ENCODE measurements at places on chromosomes 11 and 22.

DNA sequence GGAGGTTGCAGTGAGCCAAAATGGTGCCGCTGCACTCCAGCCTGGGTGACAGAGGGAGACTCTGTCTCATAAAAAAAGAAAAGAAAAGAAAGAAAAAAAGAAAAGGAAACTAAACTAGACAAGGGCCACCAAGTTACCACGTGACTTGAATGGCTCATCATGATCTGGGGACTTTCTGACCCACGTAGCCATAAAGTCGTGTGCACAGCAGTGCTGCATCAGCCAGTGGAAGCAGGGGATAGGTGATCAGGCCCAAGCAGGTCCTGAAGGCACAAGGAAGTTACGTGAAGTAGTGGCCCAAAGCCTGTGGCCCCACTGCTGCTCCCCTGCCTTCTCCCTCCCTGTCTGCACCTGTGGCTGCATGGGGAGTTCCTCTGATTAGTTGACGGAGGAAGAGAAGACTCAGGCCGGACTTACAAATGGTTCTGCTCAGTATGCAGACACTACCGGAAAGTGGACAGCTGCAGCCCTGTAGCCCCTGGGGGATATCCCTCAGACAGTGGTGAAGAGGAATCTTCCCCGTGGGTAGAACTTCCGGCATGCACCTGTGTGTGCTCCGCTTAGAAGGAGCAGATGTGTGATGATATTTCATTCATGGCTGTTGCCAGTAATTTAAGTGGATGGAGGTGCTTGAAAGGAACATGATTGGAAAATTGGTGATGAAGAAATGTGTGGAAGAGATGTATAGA is 18.2 kb upstream of the CD81 start:
- no peak for DNase-seq

GRCh38 chr11:121626507-121626875 is 173.7 kb upstream of the SORL1-AS1 start:
- no peak for DNase-seq

DNA sequence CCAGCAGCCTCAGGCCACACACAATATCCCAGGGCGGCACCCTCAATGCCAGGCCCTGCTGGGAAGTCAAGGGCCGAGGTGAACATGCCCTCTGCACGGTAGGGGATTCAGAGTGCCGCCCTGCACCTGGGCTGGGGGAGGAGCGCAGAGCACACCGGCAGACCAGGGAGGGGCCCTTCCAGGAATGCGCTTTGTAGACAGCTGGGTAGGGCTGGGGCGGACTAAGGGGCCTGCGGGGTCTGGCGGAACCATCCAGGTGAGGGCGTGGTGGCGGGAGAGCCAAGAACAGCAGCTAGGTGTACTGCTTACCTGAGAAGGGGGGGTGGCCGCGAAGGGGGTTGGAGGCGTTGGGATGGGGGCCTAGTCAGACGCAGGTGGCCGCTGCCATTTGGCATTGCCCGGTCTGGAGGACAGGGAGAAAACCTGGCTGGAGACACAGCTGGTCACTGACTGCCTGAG is 26.0 kb downstream of the DUSP8 start:
- DNase-seq = no peak

DNA sequence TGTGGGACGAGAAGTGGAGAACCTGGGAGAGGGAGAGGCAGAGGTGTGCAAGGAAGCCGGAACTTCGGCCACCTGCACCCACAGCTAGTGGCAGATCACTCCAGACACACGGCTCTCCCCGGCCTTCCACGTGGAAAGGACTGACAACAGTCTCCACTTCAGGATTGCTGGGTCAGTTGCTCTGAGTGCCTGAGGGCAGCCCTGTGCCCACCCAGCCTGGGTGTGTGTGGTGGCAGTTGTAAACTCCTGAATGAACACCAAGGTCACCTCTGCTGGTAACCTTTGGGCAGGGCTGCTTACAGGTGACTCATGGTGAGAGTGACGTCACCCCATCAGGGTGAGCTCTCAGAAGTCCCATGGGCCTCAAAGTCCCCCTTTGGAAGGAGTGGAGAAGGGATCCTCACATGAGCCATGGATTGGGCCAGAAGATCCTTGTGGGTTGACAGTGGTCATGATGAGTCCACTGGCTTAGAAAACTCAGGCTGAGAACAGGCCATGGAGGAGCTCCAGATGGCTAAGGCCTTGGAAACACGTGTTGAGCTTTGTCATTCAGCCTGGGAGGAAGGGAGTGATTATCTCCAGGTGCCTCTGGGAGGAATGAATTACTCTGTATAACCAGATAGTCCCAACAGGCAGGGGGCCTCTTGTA is 71.3 kb downstream of the BCR start:
- DNase-seq = peak; percentile 43

DNA sequence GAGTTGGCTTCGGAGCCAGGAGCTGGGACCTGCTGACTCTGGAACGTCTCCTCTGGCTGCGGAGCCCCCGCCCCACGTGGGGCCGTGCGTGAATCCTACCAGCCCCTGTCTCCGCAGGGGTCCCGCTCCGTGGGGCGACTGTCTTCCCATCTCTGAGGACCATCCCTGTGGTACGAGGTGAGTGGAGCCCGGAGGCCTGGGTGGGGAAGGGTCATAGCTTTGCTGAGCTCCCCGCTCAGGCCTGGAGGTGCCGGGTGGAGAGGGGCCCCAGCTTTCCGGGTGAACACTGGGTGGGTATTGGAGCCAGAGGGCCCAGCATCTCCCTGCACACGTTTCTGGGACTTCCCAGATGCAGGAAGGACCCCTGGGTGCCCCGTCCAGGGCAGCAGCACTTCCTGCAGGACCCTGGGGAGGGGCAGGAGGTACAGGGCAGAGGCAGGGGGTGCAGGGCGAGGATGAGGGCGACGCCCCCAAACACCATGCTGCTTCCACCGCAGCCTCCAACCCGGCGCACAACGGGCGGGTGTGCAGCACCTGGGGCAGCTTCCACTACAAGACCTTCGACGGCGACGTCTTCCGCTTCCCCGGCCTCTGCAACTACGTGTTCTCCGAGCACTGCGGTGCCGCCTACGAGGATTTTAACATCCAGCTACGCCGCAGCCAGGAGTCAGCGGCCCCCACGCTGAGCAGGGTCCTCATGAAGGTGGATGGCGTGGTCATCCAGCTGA is 3.8 kb downstream of the MUC5AC start:
- DNase-seq = no peak

DNA sequence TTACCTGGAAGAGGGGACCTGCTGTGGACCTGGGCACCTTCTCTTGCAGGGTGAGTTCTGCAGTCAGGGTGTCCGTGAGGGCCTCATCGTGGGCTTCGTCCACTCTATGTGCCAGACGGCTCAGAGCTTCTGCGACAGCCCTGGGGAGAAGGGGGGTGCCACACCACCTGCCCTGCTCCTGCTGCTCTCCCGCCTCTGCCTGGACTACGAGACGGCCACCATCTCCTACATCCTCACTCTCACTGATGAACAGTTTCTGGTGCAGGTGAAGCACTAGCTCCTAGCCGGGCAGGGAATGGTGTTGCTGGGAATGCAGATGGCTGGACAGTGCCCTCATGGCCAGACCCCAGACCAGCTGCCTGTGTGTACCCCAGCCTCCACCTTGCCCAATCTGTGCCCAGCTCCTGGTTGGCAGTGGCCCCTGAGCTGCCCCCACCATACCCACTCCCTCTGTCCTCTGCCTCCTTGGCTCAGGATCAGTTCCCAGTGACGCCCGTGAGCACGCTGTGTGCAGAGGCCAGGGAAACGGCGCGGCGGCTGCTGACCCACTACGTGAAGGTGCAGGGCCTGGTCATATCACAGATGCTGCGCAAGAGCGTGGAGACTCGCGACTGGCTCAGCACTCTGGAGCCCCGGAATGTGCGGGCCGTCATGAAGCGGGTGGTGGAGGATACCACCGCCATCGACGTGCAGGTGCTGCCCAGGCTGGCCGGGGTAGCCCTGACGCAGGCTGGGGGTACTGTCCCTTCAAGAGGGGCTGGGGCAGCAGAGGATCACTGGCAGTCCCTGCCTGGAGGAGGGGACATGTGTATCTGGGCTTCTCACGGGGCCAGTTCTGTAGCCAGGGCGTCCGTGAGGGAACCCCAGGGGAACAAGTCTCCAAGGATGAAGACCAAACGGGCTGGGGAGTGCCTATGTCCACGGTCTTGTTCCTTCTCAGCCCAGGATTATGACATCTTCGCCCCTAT is 2.2 kb upstream of the TM7SF2 start:
- DNase-seq = no peak

DNA sequence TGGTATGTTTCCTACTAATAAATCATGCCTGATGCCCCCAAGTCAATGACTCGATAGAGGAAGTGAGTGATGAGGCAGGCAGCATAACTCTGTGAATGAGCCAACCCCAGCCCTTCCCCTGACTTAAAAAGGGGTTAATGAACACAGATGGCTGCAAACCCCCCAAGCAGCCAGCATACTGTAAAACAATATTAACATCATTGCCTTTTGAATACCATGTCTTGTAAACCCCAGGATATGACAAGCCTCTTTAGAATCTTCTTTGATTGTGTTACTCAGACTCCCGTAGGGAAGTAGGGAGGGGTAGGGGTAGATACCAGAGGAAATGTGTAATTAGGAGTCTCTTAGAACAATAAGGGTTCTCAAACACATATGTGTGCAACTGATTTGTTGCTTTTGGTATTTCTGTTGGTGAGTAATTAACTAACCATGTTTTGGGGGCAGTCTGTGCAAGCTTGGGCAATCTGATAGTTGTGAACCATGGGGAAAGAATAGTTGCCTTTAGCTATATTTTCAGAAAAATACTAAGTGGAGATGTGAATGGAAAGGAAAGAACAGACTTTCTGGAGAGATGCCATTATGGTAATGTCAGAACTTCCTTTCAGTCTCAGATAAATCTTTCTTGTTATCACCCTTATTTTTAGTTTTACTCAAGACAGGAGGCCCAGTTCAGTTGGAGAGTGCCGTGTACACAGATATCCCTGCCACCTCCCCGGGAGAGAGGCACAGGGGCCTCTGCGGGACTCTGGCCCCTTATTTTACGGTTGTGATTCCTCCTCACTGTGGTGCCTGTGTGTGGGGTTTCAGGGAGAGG is 701.8 kb downstream of the NTM start:
- DNase-seq = peak; percentile 88

DNA sequence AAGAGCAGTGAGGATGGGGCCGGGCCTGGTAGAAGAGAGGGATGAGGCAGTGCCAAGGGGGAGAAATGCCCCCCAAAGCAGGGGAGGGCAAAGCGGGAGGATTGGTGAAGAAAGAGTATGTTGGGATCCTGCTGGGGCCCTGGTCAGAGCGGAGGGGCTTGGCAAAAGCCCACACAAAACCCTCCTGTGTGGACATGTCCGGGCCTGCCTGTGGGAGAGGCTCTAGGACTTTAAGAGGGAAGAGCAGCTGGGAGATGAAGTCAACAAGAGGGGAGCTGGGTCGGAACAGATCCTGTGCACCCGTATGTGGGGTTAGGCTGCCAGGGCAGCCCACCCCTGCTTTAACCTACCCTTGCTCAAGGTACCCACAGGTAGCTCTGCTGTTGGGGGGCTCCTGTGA is 25.8 kb downstream of the ART5 start:
- DNase-seq = no peak

DNA sequence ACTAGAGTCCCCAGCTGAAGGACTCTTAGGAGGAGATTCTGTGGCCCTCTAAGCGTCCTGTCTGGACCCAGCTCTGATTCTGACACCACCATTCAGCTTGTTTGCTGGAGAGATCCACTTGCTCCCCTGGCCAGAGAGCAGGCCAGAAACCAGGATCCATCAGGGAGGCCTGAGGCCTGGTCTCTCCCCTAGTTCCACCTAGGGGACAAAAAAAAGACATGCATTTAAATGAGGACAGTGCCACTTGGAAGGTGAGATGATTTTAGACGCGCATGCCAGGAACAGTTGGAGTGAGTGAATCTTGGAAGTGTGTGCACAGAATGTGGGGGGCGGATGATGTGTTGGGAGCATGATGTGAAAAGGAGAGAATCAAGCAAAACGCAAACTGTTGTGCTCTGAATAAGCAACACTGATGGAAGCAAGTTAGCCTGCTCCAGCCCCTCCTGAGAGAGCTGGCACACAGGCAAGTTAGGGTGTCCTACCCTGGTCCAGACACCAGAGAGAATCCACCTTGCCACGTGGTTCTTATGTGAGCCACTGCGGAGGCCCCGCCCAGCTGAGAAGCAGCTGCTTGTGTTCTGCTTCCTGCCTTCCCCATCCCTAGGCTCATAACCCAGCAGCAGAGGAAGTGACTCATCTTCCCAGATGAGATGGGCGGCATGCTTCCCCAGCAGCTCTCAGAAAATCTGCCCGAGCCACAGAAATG is 8.0 kb upstream of the SLCO2B1 start:
- peak; percentile 96 for DNase-seq

Data from GM03348 (cell line).